ENCODE measurements at places on chromosomes 6 and 20. TPM values are rescaled to one million over a fixed set of nuclear protein-coding genes. Genes with fewer than 3 reads are reported as not detected.

- no peak for DNase-seq
Measured at GRCh38 chr20:40427026-40427425, 262.0 kb downstream of the MAFB start.

The FAXC gene
- 186 TPM for total RNA-seq

- peak; percentile 63 for DNase-seq
Measured at GRCh38 chr20:4740774-4741431, 19.2 kb downstream of the PRND start.

The SYTL3 gene
- 14.6 TPM for total RNA-seq

DNA sequence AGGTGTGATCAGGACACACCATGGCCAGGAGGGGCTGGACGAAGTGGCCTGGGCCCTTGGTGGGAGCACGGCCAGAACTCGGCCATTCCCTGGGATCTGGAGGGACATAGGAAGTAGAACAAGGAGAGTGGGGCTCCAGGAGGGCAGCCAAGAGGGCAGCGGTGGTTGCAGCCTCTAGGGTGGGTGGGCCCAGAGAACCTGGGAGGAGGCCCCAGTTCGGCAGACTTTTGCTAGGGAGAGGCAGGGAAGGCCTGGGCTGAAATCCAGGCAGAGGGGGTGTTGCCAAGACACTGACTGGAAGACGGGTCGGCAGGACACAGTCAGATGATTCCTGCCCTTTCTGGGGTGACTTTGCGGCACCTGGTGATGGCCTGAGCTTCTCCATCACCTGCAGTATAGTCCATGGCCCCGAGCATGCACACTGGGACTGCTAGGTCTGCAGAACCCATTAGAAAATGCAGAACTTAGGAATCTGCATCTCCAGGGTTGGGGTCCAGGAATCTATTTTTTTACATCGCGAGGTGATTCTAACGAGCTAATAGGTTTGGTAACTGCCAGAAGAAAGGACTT lies 224.8 kb downstream of the SYNDIG1 start:
- DNase-seq: peak; percentile 15

GRCh38 chr6:3977875-3978711 lies 100.8 kb downstream of the FAM217A start:
- peak; percentile 85 for DNase-seq

The PTK7 gene
- total RNA-seq: 28.8 TPM

GRCh38 chr6:309947-310346 lies 17.7 kb downstream of the DUSP22 start:
- no peak for DNase-seq

DNA sequence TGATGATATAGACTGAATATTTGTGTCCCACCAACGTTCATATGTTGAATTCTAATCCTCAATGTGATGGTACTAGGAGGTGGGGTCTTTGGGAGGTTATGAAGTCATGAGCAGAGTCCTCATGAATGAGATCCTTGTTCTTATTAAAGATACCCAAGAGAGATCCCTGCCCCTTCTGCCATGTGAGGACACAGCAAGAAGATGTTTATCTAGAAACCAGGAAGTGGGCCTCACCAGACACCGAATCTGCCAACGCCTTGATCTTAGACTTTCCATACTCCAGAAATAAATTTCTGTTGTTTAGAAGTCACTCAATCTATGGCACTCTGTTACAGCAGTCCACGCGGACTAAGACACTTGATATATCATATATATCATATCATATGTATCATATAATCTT lies 67.7 kb upstream of the GCM1 start:
- DNase-seq: no peak

- DNase-seq: no peak
Measured at GRCh38 chr6:166418691-166419143, 36.0 kb upstream of the MPC1 start.

DNA sequence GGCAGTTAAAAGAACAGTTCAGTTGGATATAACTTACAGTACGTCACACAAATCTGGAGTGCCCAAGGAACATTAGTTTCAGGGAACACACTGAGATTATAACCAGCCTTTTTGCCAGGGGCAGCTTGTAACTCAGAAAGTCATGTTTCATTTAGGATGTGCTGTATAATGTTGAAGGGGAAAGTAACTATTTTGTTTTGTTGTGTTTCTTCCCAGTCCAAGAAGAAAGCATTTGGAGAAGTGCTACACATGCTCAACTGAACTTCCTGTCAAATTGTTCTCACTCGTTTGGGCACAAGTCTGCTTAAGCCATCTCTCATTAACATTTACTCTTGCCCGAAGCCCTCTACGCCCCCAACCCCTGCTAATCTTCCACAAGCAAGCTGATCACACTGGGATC lies 157.9 kb downstream of the BTBD9 start:
- no peak for DNase-seq

GRCh38 chr6:37492236-37492972 lies 7.3 kb downstream of the CCDC167 start:
- no peak for DNase-seq

- DNase-seq: peak; percentile 77
Measured at GRCh38 chr6:4805553-4806336, 29.5 kb downstream of the CDYL start.

GRCh38 chr20:47360297-47361056 lies 4.0 kb upstream of the ZMYND8 start:
- DNase-seq: peak; percentile 94

DNA sequence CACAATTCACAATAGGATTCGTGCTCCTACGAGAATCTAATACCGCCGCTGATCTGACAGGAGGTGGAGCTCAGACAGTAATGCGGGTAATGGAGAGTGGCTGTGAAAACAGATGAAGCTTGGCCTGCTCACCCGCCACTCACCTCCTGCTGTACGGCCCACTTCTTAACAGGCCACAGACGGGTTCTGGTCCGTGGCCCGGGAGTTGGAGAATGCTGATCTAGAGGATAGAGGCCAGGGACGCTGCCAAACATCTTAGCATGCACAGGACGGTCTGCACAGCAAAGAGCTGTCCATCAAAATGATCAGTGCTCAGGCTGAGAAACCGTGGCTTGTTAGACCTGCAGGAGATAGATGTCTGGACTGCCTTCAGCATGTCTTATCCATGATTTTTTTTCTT lies 186.4 kb downstream of the SASH1 start:
- no peak for DNase-seq

GRCh38 chr6:135014353-135014832 lies 40.2 kb downstream of the HBS1L start:
- DNase-seq: no peak

The TRIM10 gene
- total RNA-seq: 0.37 TPM

The NKX2-2 gene
- not detected for total RNA-seq

DNA sequence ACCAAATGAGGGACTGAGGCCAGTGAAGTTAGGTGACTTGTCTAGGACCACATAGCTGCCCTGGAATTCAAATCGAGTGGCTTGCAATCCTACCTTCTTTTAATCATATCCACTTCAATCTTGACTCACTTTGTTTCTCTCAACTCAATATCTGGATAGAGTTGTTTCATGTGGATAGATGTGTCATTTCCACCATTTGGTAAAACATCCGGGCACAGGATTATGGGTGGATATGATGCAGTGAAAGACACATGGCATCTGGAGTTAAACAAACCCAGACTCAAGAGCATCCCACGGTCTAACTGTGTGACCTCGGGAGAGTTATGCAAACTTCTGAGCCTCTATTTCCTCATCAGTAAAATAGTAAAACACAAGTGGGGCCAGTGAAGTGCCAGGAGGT lies 103.6 kb upstream of the CNKSR3 start:
- no peak for DNase-seq

The CNBD2 gene
- 1.8 TPM for total RNA-seq
